ENCODE measurements at places on chromosomes 1 and 21.

DNA sequence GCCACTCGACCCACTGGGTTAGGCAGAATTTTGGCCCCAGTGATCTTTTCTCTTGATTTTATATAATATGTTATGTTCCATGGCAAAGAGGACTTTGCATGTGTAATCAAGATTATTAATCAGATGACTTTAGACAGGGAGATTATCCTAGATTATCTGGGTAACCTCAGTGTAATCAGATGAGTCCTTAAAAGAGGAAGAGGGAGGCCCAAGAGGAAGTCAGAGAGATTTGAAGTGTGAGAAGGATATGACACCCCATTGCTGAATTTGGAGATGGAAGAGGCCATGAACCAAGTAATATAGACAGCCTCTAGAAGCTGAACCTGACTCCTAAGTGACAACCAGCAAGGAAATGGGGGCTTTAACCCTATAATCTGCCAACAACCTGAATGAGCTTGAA is 117.1 kb upstream of the CSF3R start:
- DNase-seq = no peak

GRCh38 chr1:214075305-214075998 is 87.7 kb downstream of the PROX1 start:
- no peak for DNase-seq

GRCh38 chr21:42038826-42039425 is 28.8 kb upstream of the ZBTB21 start:
- DNase-seq = no peak

DNA sequence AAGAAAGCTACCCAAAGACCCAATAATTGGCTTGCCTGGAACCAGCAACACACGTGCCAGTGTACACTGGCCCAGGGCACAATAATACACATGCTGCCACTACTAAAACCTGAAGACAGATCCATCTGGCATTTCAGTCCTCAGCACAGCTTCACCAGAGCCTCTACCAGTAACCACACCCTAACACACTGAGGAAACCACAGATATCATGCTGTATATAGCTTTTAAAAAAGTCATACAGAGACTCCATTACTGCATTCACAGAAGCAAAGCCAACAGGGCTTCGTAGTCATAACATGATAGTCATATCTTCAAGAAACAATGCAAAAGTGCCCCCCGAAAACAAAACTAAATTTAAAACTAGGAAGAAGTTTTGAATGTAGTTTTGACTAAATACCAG is 40.6 kb upstream of the NEGR1 start:
- peak; percentile 2 for DNase-seq

DNA sequence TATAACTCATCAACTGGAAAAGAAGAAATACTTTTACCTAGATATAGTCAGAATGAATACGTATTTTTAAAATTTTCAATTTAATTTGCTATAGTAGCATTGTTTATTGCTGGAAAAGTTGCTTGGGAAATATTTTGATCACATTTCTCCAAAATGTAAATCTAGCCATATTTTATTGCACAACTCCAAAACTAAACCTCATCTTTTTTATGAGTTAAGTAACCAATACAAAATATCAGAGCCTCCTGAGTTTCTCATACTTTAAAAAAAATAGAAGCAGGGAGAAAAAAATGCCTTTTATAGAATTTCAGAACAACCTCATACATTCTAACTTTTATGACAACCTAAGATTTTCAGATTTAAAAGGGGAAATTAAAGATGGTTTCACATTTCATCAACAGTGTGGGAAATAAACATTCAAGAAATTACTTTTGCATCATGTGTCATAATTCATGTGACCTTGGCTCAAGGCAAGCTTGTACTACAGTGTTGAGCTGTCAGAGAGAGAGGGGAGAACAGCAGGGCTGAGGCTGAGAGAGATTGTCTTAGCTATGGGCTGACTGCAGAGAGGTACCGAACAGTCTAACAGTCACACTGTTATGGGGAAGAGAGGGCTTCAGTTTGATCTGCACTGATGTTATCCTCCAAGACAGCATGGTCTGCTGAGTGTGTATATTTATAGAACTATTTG is 519.0 kb downstream of the LTN1 start:
- DNase-seq = no peak

DNA sequence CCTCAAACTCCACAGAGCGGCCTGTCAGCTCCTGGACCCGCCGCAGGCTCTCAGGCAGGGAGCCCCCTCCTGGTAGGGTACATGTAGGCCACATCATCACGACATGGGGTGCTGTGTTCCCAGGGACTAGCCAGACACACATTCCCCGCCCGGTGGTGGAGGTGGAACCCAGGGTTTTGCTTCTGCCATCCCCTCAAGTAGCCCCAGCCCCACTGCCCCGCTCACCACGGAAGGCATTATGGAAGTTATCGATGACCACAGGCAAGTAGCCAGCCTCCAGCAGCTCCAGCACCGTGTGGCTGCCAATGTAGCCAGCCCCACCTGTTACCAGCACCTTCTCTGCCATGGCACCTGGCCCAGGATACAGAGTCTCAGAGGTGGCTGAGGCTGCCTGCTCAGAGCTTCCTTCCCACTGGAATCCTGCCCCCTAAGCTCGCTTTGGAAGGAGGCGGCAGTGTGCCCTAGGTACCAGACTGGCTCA is 1.9 kb downstream of the GALE start:
- peak; percentile 62 for DNase-seq

DNA sequence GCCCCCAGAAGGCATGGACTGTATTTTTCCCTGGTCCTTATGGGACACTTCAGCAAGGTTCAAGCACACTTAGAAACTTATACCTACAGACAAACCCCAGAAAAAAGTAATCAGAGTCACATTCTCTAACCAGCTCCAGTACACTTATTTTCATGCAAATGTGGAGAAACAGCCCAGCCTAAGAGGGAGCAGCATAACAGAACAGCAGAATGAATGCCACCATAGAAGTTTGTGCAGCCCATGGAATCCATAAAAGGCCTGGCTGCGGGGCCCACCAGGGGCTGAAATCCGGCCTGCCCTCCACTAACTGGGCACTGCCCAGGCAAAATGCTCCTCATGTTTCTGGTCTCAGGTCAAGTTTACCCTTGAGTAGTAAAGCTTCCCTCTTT is 60.4 kb upstream of the ATP1A1 start:
- DNase-seq = no peak

GRCh38 chr1:185420588-185421081 is 103.6 kb upstream of the IVNS1ABP start:
- DNase-seq = peak; percentile 14

- DNase-seq = no peak
Observed at GRCh38 chr1:81989524-81989923, 188.8 kb downstream of the ADGRL2 start.

DNA sequence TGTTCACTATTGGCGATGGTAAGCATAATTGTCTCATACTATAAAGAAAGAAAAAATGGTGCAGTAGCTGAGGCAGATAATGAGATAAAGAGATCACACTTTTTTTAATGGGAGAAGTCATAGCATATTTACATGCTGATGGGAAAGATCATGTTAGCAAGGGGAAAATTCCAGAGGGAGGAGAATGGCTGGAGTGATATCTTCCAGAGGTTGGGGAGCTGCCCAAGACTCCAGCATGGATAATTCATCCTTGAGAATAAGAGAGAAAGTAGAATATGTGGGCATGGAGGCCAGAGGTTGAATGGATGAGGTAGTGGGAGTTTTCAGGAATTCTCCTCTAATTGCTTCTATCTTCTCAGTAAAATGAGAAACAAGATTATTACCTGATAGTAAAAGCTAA is 45.8 kb upstream of the RGS1 start:
- no peak for DNase-seq

DNA sequence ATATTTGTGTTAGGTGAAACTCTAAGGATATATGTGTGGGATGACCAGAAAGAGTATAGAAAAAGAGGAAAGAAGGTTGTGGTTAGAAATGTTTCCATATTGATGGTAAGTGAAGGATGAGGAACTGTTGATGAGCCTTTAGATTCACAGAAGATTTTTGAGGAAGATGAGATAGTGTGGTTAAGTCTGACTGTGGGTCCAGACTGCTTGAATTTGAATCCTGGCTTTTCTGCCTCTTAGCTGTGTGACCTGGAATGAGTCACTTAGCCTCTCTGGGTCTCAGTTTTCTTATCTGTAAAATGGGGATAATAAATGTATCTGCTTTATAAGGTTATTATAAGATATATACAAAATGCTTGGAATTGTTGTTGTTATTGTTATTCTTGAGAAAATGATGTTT is 27.5 kb downstream of the RGL1 start:
- no peak for DNase-seq

GRCh38 chr1:89954401-89954800 is 40.5 kb upstream of the ZNF326 start:
- no peak for DNase-seq

GRCh38 chr1:156863631-156864030 is 3.0 kb downstream of the NTRK1 start:
- DNase-seq = peak; percentile 59

DNA sequence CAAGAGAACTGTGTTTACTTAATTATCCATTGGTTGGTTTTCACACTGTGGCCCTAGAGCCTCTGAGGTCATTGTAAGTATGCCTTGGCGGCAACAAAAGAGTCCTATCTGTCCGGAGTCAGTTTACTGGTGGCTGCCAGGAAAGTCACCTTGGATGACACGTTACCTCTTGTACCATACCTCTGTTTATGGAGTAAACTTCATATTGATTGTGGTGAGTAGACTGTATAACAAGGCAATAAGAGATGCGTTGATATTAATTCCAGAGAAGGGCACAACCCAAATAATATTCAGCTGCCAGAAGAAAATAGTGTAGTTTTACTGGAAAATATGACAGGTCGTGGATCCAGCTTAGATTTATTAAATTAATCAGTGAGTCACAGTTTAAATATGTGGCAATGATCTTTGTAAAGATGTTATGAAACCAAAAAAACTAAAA is 20.4 kb upstream of the KIF14 start:
- no peak for DNase-seq

DNA sequence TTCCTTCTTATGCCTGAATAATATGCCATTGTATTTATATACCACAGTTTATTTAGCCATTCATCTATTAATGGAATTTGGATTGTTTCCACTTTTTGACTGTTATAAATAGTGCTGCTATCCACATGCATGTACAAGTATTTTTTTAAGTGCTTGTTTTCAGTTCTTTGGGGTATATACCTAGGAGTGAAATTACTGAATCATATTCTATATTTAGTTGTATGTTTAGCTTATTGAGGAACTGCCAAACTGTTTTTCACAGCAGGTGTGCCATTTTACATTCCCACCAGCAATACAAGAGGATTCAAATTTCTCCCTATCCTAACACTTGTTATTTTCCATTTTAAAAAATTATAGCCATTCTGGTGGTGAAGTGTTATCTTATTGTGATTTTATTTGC is 7.6 kb upstream of the HJV start:
- no peak for DNase-seq

DNA sequence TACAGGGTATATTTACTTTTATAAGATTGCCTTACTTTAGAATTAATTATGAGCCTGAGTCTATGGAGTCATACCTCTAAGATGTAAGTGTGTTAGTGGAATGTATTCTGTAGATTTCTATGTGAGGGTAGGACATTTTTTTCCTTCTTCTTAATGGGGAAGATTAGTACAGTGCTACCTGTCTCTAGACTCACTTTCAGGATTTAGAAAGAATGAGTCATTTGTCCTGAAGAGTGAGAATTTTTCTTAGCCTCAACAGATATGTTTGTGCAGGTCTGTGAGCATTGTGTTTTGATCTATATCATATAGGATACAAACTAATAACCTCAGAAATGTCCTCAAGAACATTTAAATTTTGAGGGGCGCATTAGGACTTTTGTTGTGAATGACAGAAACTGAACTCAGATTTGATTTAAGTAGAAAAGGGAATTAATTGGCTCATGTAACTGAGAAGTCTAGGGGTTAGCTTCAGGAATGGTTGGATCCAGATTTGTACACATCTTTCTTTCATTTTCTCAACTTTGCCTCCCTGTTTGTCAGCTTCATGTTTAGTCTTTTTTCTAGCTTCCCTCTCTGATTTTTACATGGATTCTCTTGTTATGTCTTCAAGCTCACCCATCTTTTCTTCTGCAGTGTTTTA is 45.3 kb downstream of the TTC3 start:
- no peak for DNase-seq

DNA sequence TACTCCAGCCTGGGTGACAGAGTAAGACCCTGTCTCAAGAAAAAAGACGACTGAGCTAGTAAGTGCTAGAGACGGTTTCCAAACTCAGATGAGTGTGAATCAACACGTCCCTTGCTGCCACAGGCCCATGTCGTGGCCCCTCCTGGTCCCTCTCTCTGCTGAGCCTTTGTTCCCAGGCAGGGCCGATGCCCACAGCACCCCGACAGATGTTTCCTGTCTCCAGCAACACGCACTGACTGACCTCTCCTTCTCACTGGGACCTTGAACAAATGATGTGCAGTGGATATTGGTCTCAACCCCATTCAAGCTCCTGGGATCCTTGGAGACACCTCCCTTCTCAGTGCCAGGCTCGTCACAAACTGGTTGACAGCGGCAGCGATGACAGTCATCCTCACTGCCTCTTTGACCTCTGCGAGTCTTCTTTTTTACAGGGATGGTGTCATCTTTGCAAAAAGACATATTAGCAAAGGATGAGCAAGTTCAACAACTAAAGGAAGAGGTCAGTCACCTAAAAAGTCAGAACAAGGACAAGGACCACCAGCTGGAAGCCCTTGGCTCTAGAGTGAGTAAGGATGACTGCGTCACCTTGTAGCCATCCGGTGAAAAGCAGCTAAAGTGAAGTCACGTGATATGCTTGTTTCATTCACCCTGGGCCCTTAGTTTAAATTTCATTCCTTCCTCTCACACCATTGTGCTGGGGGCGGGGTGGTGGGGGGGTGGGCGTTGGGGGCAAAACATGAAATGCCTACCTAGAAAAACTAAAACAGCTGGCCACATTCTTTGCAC is 65.8 kb downstream of the FHAD1 start:
- no peak for DNase-seq

- no peak for DNase-seq
Observed at GRCh38 chr1:1922956-1923833, 4.1 kb upstream of the TMEM52 start.

DNA sequence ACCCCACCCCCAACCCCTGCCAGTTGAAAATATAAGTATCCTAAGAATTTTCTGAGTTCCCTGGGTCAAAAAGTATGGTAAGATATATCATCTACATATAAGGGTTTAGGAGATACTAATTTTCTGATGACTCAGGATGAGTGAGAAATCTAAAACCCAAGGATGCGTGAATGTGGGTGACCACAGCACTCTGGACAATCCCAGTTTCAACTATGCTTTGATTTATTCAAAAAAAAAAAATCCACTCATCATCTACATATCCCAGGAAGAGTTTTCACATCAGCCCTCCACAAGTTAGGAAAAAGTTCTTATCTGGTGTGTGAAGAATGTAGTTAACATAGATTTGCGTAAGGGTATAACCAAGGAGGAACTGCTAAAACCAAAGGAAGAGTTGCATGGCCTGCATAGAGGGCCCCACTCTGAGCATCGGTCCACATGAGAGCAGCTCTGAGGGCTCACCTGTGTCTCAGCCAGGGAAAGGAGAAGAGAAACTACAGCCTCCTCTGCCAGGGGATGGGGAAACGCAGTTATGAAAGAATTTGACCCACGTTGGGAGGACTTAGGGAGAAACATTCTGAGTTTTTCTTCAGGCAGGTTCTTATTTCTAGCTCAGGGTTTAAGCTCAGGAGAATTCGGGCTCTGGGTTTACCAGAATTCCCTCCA is 18.8 kb downstream of the LAMB3 start:
- DNase-seq = no peak

GRCh38 chr1:46653405-46653958 is 14.7 kb downstream of the ATPAF1 start:
- DNase-seq = no peak
